PC-9 (cell line): ENCODE measurements at places on chromosomes 4 and X. TPM values are rescaled to one million over a fixed set of nuclear protein-coding genes. Genes with fewer than 3 reads are reported as not detected.

The NR0B1 gene
- 66.6 and 67.1 TPM in 2 replicates for total RNA-seq

GRCh38 chrX:44506678-44507077, 36.0 kb downstream of the FUNDC1 start:
- DNase-seq, result no peak
- H3K4me3 ChIP-seq, result no peak overlapping the region
- no peak overlapping the region for H3K27ac ChIP-seq
- H3K4me1 ChIP-seq, result no peaks in the 10 kb centered on the region
- H3K36me3 ChIP-seq, result no peaks in the 10 kb centered on the region

DNA sequence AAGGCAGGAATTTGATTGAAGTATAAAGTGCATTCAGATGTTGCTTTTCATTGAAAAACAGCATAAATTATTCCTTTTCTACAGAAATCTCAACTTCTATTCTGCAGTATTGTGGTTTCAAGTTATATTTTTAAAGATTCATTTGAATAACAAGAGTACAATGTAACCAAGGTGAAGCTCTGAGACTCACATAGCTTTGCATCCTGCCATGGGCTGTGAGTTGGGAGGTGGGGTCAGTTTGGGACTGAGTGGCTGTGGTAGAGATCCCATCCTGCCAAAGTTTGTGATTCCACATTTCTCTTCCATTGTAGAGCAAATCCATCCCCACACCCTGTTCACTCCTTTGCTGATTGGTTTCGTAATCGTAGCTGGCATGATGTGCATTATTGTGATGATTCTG, 69.2 kb downstream of the KIT start:
- H3K27ac ChIP-seq, result no peak overlapping the region
- no peaks in the 10 kb centered on the region for H3K4me1 ChIP-seq
- H3K4me3 ChIP-seq, result no peak overlapping the region
- no peaks in the 10 kb centered on the region for H3K27me3 ChIP-seq

DNA sequence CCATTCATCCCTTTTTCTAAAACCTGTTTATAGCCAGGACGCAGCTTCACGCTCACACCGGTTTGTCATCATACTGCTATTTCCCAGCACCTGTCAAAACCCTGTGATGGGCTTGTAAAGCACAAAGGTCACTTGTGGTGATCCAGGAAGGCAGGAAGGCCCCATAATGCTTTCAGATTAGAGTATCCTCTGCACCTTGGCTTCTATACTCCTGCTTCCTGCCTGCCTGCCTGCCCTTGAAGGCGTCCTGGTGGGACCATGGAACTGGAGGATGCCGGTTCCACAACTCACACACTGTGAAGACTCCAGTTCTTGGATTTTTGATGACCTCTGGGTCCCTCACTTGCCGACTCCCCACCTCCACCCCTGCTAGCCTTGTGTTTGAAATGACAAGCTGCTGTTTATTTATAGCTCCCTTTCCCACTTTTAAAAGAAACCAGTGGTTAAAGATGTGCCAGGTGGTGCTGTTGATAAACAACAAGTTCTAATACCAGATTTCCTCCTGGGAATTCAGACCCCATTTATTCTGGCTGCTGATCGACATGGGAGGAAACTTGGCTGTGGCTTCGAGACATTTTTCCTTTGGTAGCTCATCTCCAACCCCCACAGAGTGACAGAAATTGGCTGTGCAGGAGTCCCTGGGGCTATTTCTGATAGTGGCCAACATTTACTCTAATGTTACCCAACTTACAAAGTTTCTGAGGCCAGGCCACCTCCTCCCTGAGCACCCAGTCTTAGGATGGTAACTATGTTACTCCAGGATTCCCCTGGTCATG, 211.5 kb downstream of the KDR start:
- no peak for DNase-seq
- H3K27ac ChIP-seq, result no peak overlapping the region
- H3K27me3 ChIP-seq, result no peaks in the 10 kb centered on the region
- H3K4me3 ChIP-seq, result no peak overlapping the region

GRCh38 chrX:15674841-15675489, 10.4 kb upstream of the CLTRN start:
- H3K4me1 ChIP-seq, result peaks cover 21% of the 10 kb centered on the region
- no peaks in the 10 kb centered on the region for H3K27me3 ChIP-seq
- peak; percentile 86 for DNase-seq
- H3K27ac ChIP-seq, result peak overlapping the region; percentile 95

GRCh38 chr4:128285085-128285997, 2.3 kb downstream of the PGRMC2 start:
- H3K4me3 ChIP-seq, result peak overlapping the region; percentile 87
- peaks cover 19% of the 10 kb centered on the region for H3K36me3 ChIP-seq
- peak overlapping the region; percentile 88; the same call in 1 of the 2 replicates for H3K27ac ChIP-seq
